Sciatic nerve (tissue), 2 donors: ENCODE measurements at places on chromosomes 12 and 14. TPM values are rescaled to one million over a fixed set of nuclear protein-coding genes. Genes with fewer than 3 reads are reported as not detected.

Gene ZFHX2
- total RNA-seq: 7.4 TPM

Gene KRT80
- total RNA-seq: 0.13 TPM

DNA sequence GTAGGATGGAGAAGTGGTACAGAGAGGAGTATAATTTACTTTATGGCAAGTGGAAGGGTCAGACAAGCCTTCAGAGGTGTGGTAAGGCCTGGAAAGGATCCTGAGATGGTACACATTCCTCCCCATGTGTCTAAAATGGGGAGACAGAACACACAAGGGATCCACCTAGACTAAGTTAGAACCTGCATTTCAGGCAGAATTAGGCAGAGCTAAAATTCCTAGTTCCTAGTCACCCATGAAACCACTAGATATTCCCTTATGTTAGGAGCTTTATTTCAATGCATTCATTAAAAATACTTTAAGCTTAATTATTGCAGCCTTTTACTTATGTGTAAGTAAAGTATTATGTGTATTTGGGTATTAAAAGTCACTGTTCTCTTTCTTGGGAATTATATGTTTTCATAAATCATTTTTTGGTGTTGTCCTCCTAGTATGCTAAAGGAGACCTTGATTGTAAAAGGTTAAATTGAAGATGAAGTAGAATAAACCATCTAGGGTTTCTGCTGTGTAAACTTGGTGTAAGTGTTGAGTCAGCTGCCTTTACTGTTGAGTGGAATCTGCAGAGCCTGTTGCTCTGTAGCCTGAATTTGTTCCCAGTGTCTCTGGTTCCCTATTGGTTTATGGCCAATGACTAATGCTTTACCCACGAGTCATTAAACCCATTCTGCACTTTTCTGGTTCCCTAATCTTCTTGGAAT is 423.2 kb downstream of the ATP23 start:
- DNase-seq: no peak

DNA sequence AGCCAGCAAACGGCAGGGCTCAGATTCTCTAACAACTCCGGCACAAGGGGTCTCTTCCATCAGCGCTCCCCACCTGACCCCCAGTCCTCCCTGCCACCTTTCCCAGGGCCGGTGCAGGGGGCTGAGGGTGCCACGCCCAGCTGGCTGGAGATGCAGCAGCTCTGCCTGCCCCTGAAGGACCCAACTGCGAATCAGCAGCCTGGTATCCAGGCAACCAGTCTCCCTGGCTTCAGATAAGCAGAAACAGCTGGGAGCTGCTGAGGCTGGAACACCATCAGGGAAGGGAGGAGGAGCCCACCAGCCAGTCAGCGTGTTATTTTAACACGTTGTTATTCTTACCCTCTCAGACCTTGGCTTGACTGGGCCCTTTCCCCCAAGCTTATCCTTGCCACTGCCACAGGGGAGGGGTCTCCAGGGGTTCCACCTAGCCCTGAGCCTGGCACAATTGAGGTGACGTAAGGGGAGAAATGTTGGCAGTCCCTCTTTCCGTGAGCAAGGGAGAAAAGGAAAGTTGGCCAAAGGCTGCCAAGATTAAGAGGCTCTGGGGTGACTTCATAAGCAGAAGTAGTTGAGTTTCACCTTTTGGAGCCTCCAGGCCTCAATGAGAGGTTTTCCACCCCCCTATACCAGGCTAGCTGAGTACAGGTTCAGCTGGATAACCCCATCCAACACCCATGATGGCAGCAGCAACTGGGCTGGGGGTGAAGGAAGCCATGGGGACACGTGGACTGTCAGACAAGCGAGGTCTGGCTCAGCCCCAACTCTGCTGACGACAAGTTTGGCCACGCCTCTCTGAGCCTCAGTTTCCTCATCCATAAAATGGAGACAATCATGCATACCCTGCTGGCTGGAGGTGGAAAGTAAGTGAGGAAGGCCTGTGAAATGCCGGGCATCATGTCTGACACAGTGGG is 91.1 kb downstream of the IRF2BPL start:
- no peak for DNase-seq

GRCh38 chr12:15306605-15307004 is 15.7 kb upstream of the PTPRO start:
- no peak for DNase-seq

- DNase-seq: no peak
Measured at GRCh38 chr14:77022236-77022852, 6.2 kb downstream of the IRF2BPL start.

Gene KLRD1
- total RNA-seq: 4.8 TPM

DNA sequence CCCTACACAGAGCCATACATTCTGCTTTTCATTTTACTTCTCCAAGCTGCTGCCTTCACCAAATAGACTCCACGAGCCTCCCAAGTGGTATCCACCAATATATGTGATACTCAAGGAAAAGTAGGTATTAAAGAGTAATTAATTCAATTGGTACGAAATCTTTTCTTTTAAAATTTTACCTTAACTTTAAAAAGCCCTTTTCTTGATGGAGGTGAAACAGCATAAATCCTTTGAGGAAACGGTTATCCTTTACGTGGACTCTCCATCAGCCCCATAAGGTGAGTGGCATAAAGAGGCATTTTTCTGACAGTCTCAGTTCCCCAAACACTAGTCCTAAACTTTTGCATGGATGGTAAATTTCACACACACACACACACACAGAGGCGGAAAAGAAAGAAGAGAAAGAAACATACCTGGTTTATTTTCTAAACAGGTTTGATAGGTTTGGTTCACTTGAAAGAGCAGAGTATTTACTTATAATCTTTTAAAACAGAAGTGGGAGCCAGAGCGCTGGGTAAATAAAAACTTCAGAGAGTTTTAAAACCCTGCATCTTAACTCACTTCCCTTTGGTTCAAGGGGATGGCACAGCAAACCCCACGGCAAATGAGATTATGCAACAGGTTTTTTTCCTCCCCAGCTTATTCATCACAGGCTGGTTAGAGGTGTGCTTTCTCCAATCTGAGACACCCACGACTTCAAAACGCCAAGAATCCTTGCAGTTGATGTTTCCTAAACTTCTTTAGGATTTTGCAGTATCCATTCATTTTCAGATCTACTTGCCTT is 1.9 kb downstream of the DUSP16 start:
- DNase-seq: no peak

GRCh38 chr14:20167091-20167490 is 23.6 kb upstream of the OR11G2 start:
- no peak for DNase-seq

- DNase-seq: no peak
Measured at GRCh38 chr12:58189030-58189429, 247.7 kb downstream of the ATP23 start.

Gene CLMN
- total RNA-seq: 41.8 TPM

- no peak for DNase-seq
Measured at GRCh38 chr14:93880021-93880820, 46.9 kb upstream of the FAM181A start.

- DNase-seq: no peak
Measured at GRCh38 chr12:48029491-48030172, 25.4 kb upstream of the COL2A1 start.

DNA sequence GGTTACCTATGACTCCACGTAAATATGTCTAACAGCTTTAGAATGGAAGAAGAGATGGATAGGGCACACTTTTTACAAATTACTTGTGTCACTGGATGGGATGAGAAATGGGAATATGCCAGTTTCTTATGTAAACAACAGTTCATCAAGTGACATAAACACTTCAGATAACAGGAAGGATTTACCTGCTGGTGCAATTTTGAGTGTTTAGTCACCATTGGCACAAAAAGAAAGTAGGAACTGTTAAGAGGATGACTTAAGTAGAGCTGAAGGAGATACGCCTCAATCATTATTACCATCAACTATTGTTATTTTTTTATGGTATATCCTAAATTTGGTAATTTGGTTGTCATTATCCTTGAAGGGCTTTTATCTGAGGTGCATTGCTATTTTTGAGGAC is 83.2 kb downstream of the RMST start:
- no peak for DNase-seq

DNA sequence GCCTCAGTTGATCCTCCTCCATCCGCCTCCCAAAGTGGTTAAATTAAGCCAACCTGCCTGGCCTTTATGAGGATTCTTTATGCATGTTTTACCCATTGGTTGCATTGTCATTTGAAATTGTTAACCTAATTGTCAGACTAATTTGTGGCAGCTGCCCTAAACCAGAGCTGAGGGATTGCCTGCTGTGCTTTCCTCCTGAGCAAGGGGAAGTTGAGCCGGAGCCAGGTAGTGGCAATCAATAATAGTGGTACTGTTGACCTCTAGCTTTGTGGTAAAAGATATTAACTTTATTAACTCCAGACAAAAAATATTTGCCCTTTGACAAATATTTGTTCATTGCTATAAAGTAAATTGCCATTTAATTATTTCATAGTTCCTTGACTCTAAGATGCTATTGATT is 5.6 kb upstream of the HEBP1 start:
- no peak for DNase-seq
